Neuronal stem cell (in vitro differentiated cells): ENCODE measurements at places on chromosomes 16 and 17.

- no peak for DNase-seq
Observed at GRCh38 chr16:27638833-27639560, 89.1 kb downstream of the KATNIP start.

- DNase-seq: no peak
Observed at GRCh38 chr17:74217037-74217730, 3.8 kb downstream of the TTYH2 start.

DNA sequence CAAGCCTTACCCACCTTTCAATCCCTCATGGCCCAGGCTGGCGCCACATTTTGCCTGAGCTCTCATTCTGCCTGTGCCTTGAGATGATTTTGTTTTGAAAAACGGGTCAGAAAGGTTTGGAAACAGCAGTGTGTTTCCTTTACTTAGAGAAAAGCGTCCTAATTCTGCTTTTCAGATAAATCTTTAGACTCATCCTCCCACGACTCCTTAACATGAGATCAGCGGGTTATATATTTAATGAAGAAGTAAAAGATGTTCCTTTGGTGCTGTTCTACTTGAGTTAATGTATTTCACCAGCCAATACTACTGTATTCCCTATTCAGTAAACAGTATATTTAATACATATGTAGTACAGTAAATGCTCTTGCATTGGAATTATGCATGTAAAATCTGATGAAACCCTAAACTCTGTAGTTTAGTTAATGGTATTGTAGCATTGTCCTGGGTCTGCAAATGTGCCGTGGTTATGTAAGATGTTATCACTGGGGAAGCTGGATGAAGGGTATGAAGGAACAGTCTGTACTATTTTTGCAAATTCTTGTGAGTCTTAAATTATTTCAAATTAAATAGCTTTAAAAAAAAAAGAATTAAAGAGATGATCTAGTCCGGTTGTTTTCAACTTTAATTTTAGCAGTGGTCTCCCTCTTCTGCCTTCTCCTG, 199.4 kb upstream of the CACNG5 start:
- no peak for DNase-seq

- DNase-seq: no peak
Observed at GRCh38 chr16:66107661-66108060, 258.8 kb upstream of the CDH5 start.

DNA sequence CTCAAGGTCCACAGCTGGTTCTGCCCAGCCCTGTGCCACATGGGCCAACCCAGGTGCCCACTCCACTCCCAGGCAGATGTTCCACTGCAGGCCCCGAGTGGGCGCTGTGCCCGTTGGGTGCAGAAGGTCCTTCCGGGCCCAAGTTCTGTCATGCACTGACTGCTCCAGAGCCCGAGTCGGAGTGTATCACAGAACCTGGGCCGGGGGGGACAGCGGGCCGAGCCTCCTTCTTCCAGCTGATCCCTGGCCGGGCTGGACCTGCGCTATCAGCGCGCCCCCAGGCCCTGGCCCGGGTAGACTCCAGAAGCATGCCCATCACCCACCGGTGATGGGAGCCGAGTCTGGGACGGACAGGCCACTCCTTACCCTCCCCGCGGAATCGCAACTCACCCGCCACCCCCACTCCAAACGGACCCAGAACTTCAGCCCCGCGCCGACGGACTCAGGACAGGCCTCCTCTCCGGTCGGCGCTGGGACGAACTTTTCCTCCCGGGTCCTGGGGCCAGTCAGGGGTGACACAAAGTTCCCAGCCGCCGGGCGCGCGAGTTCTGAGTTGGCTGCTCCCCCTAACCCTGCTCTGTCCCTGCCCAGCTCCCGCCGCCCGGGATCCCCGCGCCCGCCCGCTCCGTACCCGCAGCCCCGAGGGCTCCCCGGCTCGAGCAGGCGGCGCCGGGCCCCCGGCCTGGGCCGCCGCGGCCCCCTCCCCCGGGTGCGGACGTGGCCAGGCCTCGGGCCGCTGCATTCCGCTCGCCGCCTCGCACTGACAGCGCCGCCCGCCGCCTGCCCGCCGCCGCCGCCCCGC, at the start of gene COPZ2:
Gene COPZ2 (minus strand): TSS at position 762 of the 802 bp plus-strand sequence. CDS start 20 bp downstream, at position 742.
- no peak for DNase-seq

- DNase-seq: peak; percentile 14
Observed at GRCh38 chr16:1772362-1772907, at the start of gene EME2. Gene EME2 (plus strand): TSS chr16:1772810. CDS start chr16:1773228, 418 bp downstream.

- no peak for DNase-seq
Observed at GRCh38 chr17:39357986-39358385, 43.4 kb downstream of the FBXL20 start.

GRCh38 chr16:35305476-35305875, 1846.1 kb downstream of the TP53TG3F start:
- no peak for DNase-seq

DNA sequence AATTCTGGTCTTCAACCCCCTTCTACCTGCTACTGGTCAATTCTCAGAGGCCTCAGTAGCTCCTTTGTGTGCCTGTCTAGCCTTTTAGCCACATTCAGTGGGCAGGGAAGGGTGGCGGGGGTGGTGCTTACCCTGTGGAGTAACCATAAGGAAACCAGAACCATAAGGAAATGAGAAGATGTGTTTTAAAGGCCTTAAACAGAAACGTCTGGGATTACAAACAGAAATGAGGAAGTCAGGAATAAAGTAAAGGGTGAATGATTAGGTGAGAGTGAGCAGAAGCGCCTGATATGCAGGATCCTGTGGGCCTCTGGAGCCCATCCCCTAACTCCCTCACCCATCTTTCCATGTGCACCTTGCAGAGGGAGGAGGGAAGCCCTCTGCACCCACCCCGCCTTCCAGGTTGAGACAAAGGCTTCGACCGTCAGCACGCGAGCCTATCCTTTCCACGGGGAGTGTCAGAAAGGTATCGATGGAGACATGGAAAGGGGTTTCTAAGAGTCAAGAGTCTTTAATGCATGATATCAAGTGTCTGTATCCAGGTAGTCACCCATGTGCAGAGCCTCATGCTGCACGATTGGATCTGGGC, 20.4 kb downstream of the KIAA0513 start:
- DNase-seq: no peak
